Chondrocyte (in vitro differentiated cells): ENCODE measurements at places on chromosomes 4 and X. TPM values are rescaled to one million over a fixed set of nuclear protein-coding genes. Genes with fewer than 3 reads are reported as not detected.
A peak's percentile ranks its signal among the peaks of the same experiment; 100 is the strongest.

- no peaks in the 10 kb centered on the region for H3K36me3 ChIP-seq
- no peaks in the 10 kb centered on the region for H3K4me1 ChIP-seq
- H3K27me3 ChIP-seq = peaks cover 11% of the 10 kb centered on the region
- no peak overlapping the region for H3K27ac ChIP-seq
- DNase-seq = no peak
These were observed 717.5 kb upstream of the SLIT2 start for GRCh38 chr4:19534159-19534558.

GRCh38 chrX:10106806-10107205 is 50.0 kb upstream of the CLCN4 start:
- peaks cover 15% of the 10 kb centered on the region for H3K4me1 ChIP-seq
- no peaks in the 10 kb centered on the region for H3K27me3 ChIP-seq
- H3K36me3 ChIP-seq = peaks cover 9% of the 10 kb centered on the region
- no peak overlapping the region for H3K4me3 ChIP-seq
- no peak overlapping the region for H3K27ac ChIP-seq

The TRPC5OS gene
- not detected in 3 replicates for total RNA-seq

DNA sequence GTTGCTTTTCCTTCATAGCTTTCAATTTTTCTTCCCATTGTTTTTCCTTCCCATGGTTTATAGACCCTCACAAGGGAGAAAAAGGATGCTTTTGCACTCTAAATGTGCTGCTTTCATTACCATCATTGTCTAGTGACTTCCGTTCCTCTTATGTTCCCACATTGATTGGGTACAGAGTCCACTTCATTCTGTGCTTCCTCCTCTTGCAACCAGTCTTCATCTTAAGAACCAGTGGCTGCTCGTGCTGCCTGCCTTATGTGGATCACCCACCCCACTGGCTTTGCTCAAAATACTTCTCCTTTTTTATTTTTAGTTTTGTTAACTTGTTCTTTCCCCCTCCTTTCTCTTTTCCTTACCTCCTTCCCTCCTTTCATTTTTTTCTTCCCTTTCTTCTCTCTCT is 76.5 kb upstream of the BOD1L1 start:
- DNase-seq = no peak
- H3K36me3 ChIP-seq = no peaks in the 10 kb centered on the region
- H3K4me1 ChIP-seq = peaks cover 9% of the 10 kb centered on the region
- peaks cover 1% of the 10 kb centered on the region for H3K27me3 ChIP-seq
- H3K4me3 ChIP-seq = no peak overlapping the region
- no peak overlapping the region for H3K27ac ChIP-seq

GRCh38 chr4:155271557-155271956 is 63.1 kb downstream of the NPY2R start:
- H3K27ac ChIP-seq = no peak overlapping the region
- no peak for DNase-seq
- H3K4me1 ChIP-seq = no peaks in the 10 kb centered on the region
- H3K36me3 ChIP-seq = no peaks in the 10 kb centered on the region
- H3K27me3 ChIP-seq = peaks cover 7% of the 10 kb centered on the region

- no peaks in the 10 kb centered on the region for H3K27me3 ChIP-seq
- no peak overlapping the region for H3K4me3 ChIP-seq
- H3K36me3 ChIP-seq = no peaks in the 10 kb centered on the region
- no peak overlapping the region for H3K27ac ChIP-seq
These were observed 35.7 kb upstream of the APLN start for GRCh38 chrX:129690435-129690834.

GRCh38 chr4:101155368-101155767 is 192.0 kb downstream of the PPP3CA start:
- no peak for DNase-seq
- no peaks in the 10 kb centered on the region for H3K27me3 ChIP-seq
- no peak overlapping the region for H3K4me3 ChIP-seq

DNA sequence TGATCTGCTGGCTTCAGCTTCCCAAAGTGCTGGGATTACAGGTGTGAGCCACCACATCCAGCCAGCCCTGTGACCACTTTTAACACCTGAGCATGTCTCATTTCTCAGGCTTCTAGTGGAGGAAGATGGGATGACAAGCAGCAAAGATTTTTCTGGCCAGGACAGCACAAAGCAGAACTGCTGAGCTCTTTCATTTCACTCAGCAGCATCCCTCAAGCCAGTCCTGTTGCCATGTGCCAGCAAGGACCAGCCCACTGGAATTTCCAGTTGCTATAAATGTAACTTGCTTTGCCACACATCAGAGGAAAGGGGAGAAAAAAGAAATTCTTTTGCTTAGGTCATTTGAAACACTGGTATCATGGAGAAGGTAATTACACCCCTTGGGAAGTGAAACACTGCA is 75.9 kb downstream of the SLC9A7 start:
- no peak overlapping the region for H3K4me3 ChIP-seq
- DNase-seq = no peak
- H3K36me3 ChIP-seq = no peaks in the 10 kb centered on the region
- H3K27ac ChIP-seq = no peak overlapping the region
- H3K4me1 ChIP-seq = peaks cover 5% of the 10 kb centered on the region
- H3K27me3 ChIP-seq = no peaks in the 10 kb centered on the region

GRCh38 chrX:56790778-56791177 is 61.7 kb downstream of the NBDY start:
- no peak overlapping the region for H3K27ac ChIP-seq
- H3K4me3 ChIP-seq = no peak overlapping the region
- no peaks in the 10 kb centered on the region for H3K36me3 ChIP-seq
- DNase-seq = peak; percentile 39
- no peaks in the 10 kb centered on the region for H3K4me1 ChIP-seq
- no peaks in the 10 kb centered on the region for H3K27me3 ChIP-seq

The CLDN22 gene
- not detected in 3 replicates for total RNA-seq

The PWWP3B gene
- 1.1 to 2.1 TPM (median 1.1 TPM) in 3 replicates for total RNA-seq

GRCh38 chrX:18617407-18617750 is 54.5 kb downstream of the RS1 start:
- H3K4me1 ChIP-seq = peaks cover 15% of the 10 kb centered on the region
- peak overlapping the region; percentile 60 for H3K27ac ChIP-seq
- DNase-seq = no peak
- no peak overlapping the region for H3K4me3 ChIP-seq

The BEX1 gene
- 6.0 to 7.0 TPM (median 7.0 TPM) in 3 replicates for total RNA-seq

- no peaks in the 10 kb centered on the region for H3K4me1 ChIP-seq
- no peak overlapping the region for H3K4me3 ChIP-seq
- DNase-seq = no peak
- no peak overlapping the region for H3K27ac ChIP-seq
- H3K27me3 ChIP-seq = peaks cover 52% of the 10 kb centered on the region
- no peaks in the 10 kb centered on the region for H3K36me3 ChIP-seq
These were observed 43.7 kb downstream of the OTOP1 start for GRCh38 chr4:4182835-4183568.

DNA sequence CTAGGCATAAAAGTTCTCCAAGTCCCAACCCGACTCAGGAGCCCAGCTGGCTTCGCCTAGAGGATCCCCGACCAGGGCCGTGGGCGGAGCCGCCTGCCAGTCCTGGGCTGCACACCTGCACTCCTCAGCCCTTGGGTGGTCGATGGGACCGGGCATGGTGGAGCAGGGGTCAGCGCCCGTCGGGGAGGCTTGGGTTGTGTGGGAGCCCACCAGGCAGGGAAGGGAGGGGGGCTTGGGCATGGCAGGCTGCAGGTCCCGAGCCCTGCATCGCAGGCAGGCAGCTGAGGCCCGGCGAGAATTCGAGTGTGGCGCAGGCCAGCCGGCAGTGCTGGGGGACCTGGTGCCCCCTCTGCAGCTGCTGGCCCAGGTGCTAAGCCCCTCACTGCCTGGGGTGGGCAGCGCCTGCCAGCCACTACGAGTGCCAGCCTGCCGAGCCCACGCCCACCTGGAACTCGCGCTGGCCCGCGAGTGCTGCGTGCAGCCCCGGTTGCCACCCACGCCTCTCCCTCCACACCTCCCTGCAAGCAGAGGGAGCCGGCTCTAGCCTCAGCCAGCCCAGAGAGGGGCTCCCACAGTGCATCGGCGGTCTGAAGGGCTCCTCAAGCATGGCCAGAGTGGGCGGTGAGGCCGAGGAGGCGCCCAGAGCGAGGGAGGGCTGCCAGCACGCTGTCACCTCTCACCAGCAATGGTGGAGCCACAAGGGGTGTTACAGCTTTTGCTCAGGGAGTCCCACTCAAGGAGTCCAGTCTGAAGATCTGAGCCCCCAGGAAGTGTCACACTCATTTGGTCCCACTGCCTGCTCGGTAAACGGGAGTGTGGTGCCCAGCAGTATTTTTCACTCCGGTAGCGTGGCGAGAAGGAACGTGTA is 38.9 kb downstream of the SPRY1 start:
- H3K4me3 ChIP-seq = no peak overlapping the region
- no peaks in the 10 kb centered on the region for H3K36me3 ChIP-seq
- no peaks in the 10 kb centered on the region for H3K27me3 ChIP-seq
- H3K4me1 ChIP-seq = peaks cover 3% of the 10 kb centered on the region
- peak; percentile 91 for DNase-seq
- no peak overlapping the region for H3K27ac ChIP-seq

The LDB2 gene
- 1.5 to 6.3 TPM (median 2.0 TPM) in 3 replicates for total RNA-seq

The SMIM31 gene
- not detected in 3 replicates for total RNA-seq

GRCh38 chr4:8351931-8352367 is 82.4 kb downstream of the HTRA3 start:
- DNase-seq = peak; percentile 68
- H3K36me3 ChIP-seq = peaks cover 3% of the 10 kb centered on the region
- peaks cover 33% of the 10 kb centered on the region for H3K4me1 ChIP-seq

GRCh38 chrX:7050271-7050670 is 97.2 kb upstream of the STS start:
- H3K36me3 ChIP-seq = peaks cover 7% of the 10 kb centered on the region
- no peak for DNase-seq
- no peaks in the 10 kb centered on the region for H3K27me3 ChIP-seq
- H3K4me3 ChIP-seq = no peak overlapping the region
- H3K4me1 ChIP-seq = peaks cover 3% of the 10 kb centered on the region

GRCh38 chr4:41319553-41319952 is 62.8 kb downstream of the UCHL1 start:
- H3K36me3 ChIP-seq = no peaks in the 10 kb centered on the region
- H3K4me3 ChIP-seq = no peak overlapping the region
- H3K27me3 ChIP-seq = peaks cover 20% of the 10 kb centered on the region
- H3K27ac ChIP-seq = no peak overlapping the region

DNA sequence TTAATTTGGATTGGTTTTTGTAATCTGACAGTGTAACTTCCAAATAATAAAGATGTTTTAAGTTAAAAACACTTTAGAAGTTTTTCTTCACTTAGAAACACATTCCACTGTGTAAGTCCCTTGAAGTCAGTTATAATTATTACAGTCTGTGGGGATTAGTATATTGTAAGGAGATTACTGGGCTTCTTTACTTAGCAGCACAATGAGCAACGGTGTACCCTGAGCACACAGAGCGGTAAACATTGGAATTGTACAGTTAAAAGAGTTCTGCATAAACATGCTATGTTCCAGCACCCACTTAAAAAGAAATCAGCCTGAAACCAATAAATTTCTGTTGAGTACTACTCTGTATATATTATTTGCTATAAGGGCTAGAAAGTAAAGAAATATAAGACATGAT is 44.3 kb downstream of the CCSER1 start:
- peaks cover 3% of the 10 kb centered on the region for H3K27me3 ChIP-seq
- H3K27ac ChIP-seq = no peak overlapping the region
- H3K4me1 ChIP-seq = no peaks in the 10 kb centered on the region

The ANK2 gene
- 51.0 to 78.3 TPM (median 71.2 TPM) in 3 replicates for total RNA-seq

GRCh38 chr4:40838742-40839141 is 89.0 kb downstream of the NSUN7 start:
- no peak overlapping the region for H3K4me3 ChIP-seq
- DNase-seq = no peak
- no peaks in the 10 kb centered on the region for H3K27me3 ChIP-seq
- H3K36me3 ChIP-seq = peaks cover 24% of the 10 kb centered on the region
- H3K27ac ChIP-seq = no peak overlapping the region

DNA sequence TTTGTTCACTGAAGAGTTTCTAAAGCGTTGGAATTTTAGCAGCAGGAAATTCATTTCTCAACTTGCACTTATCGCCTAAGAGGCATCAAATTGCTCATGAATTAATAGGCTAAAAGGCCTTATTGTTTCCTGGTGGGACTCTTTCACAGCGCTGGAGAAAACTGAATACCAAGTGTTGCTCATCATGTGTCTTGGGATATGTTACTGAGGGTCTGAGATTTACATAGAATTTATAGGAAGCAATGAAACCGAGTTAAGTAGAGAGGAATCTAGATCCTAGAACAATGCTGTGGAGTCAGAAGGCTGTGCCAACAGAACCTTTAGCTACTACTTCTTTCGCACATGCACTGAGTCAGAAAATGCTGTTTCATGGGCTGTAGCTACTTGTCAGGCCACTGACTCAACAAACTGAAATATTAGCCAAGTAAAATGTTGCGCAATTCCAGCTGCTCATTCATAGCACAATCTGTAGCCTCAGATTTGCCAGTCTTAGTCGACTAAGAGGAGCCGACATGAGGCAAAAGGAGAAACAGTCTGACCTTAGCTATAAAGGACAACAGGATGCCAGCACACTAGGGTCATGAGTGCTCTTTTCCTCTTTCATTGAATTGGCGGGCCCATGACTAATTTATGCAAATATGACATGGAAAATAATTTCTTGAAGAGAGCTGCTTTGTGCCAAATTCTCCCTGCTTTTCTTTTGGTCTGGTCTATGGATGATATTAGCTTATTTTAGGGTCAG is 35.9 kb upstream of the CXCL8 start:
- no peaks in the 10 kb centered on the region for H3K27me3 ChIP-seq
- no peaks in the 10 kb centered on the region for H3K36me3 ChIP-seq
- DNase-seq = no peak
- H3K4me1 ChIP-seq = peaks cover 58% of the 10 kb centered on the region
- H3K27ac ChIP-seq = peak overlapping the region; percentile 93

DNA sequence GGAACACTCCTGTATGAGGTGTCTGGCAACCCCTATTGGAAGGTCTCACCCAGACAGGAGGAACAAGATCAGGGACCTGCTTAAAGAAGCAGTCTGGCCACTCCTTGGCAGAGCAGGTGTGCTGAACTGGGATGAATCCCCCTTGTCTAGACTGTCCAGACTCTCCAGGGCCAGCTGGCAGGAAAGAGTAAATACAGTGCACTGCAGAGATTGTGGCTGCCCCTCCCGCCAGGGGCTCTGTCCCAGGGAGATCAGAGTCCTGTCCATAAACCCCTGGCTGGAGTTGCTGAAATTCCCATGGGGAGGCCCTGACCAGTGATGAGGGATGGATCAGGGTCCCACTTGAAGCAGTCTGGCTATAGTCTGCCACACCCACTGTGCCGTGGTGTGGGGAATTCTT is 17.7 kb downstream of the STPG2 start:
- no peak for DNase-seq
- H3K4me3 ChIP-seq = no peak overlapping the region
- H3K27ac ChIP-seq = no peak overlapping the region
- H3K36me3 ChIP-seq = peaks cover 9% of the 10 kb centered on the region
- H3K27me3 ChIP-seq = peaks cover 2% of the 10 kb centered on the region
- H3K4me1 ChIP-seq = no peaks in the 10 kb centered on the region
